ENCODE measurements at places on chromosomes 3 and 15. TPM values are rescaled to one million over a fixed set of nuclear protein-coding genes. Genes with fewer than 3 reads are reported as not detected.

DNA sequence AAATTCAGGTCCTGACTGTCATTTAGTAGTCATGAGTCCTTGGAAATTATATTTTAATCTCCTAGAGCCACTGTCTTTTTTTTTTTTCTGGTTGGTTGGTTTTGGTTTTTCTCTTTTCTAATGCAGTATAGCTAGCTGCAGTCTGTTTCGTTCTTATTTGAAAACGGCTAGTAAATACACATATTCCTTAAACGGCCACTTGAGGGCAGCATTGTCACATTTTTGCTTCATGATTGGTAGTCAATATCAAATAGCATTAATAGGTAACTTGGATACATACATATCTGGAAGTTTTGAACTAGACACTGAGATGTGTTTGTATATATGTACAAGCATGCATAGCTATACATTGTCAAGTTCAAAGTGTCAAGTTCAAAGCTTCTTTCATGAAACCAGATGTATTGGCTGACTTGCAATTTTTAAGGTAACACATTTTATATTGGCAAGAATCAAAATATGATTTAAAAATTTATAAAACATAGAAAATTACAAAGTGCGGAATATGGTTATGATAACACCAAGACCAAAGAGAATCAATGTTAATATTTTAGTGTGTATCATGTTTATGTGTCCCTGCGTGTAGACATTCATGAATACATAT, 22.5 kb downstream of the GABRA5 start:
- no peak for DNase-seq

DNA sequence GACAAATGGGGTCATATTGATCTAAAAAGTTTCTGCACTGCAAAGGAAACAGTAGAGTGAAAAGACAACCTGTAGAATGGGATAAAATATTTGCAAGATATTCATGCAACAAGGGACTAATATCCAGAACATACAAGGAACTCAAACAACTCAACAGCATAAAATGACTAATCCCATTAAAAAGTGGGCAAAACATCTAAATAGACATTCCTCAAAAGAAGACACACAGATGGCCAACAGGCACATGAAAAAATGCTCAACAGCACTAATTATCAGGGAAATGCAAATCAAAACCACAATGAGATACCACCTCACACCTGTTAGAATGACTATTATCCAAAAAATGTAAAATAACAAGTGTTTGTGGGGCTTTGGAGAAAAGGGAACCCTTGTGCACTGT, 8.8 kb downstream of the SLC12A8 start:
- DNase-seq: no peak

The TADA3 gene
- 65.1 TPM for total RNA-seq

DNA sequence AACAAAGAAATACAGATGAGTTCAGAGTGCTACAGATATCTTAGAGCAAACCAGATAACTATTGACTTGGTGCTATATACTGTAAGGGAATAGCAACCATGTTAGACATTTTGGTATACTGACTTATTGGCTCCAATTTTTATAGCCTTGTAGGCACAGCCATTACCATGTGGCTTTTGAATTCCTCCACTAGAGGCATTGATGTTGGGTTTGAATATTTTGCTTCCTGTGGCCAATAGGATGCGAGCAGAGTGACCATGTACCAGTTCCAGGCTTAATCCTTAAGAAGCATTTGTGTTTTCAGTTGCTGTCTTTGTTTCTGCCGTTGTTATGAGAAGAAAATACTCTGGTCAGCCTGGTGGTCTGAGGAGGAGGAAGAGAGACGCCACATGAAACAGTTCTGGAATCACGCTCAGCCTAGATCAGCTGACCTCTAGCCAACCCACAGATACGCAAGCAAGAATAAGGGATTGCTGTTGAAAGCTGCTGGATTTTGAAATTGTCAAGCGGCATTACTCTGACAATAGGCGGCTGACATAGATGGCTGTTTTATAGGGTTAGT, 109.4 kb upstream of the TNIK start:
- no peak for DNase-seq

DNA sequence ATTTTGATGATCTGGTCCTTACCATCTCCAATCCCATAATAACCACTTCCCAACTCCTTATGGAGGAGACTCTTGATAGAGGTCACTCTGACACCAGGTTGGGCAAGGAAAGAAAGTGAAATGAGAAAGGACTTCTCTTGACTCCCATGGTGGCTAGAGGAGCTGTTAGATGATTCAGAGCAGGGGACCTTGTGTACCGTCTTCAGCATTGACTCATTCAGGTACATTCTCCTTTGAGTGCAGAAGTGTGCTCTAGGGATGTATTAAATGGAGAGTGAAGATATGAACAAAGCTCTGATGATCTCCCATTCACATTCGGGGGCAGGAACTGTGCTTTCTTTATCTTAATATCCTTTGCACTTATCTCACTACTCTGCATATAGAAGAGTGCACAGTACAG, 46.3 kb upstream of the GAP43 start:
- DNase-seq: no peak

DNA sequence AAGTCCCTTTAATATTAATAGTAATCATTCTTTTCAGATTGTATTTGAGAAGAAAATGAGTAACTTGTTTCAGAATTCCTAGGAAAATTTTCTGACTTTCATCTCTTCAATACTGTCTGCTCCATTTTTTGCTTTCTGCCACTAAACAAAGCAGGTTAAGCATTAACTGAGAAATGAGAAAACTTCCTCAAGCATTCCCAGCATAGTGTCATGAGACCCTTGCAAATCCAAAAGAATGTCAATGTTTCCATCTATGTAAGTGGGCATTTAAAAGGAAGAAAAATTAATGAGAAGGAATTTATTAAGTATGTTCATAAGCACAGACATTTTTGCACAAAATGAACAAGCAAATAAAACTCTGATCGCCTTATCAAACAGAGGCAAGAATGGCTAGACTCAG, 148.0 kb upstream of the STRIT1 start:
- DNase-seq: no peak

The CFAP92 gene
- 0.60 TPM for total RNA-seq

DNA sequence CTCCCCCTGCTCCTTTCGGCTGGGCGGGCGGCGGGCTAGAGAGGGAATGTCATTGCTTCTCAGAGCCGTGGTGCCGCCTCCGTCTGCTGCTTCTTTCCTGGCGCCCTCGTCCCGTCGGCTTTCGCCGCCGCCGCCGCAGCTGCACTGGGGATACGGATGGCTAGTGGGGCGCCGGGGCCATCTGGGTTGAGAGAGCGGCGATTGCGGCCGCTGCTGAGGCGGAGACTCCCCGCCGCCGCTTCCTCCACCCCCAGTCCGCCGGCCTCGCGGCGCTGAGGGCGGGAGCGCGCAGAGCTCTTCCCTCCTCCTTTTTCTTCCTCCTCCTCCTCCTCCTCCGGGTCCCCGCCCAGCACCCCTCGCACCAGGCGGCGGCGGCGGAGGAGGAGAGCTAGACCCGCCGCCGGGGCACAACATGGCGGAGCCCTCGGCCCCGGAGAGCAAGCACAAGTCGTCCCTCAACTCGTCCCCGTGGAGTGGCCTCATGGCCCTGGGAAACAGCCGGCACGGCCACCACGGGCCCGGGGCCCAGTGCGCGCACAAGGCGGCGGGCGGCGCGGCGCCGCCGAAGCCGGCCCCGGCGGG, at the start of gene STT3B:
STT3B (plus strand) TSS at position 339 of the 582 bp plus-strand sequence; CDS start at position 413, 74 bp downstream.
- no peak for DNase-seq

- no peak for DNase-seq
Observed at GRCh38 chr3:22979581-22979980, 223.5 kb upstream of the UBE2E2 start.

The FOXB1 gene
- not detected for total RNA-seq

GRCh38 chr3:106193876-106194275, 325.1 kb upstream of the CBLB start:
- no peak for DNase-seq
